Activated effector memory CD4-positive, alpha-beta T cell treated with anti-CD3 and anti-CD28 coated beads, Interleukin-2, amount 50 U/mL, for 16 hours (primary cell): ENCODE measurements at places on chromosomes 2 and 18.

DNA sequence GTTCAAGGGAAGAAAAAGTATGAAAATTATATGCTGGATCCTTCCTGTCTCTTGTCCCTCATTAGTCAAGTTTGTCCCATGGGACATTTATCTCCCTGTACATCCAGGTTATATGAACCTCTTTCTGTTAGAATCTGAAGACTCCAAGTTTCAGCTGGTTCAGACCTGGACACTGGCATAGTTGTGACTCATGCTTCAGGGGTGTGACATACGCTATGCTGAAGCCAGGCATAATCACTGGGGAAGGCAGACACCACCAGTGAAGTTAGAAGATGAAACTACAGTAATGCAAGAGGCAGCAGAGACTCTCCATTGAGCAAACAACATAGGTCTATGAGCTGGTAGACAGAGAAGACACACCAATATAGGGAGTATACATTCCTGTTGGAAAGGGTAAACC lies 269.7 kb upstream of the SLC8A1 start:
- no peak for DNase-seq

GRCh38 chr2:100809506-100809905 lies 10.4 kb upstream of the NPAS2 start:
- DNase-seq, result no peak

DNA sequence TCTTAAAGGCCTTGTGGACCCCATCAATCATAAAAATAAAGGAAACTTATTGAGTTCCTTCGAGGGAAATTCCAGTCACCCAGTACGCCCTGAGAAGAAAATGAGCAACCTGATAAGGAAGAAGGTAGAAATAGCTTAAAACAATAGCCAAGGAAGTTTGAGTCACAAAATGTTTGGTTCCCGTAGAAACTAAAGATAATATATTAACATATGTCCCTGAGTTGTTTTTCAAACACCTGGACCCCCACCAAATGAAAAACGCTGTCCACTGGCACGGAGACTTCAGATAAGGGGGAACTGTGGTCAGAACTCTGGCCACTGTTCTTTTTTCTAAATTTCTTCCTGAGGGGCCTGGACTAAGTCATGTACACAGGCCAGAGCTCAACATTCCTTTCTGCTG lies 669.1 kb downstream of the ADCYAP1 start:
- no peak for DNase-seq

DNA sequence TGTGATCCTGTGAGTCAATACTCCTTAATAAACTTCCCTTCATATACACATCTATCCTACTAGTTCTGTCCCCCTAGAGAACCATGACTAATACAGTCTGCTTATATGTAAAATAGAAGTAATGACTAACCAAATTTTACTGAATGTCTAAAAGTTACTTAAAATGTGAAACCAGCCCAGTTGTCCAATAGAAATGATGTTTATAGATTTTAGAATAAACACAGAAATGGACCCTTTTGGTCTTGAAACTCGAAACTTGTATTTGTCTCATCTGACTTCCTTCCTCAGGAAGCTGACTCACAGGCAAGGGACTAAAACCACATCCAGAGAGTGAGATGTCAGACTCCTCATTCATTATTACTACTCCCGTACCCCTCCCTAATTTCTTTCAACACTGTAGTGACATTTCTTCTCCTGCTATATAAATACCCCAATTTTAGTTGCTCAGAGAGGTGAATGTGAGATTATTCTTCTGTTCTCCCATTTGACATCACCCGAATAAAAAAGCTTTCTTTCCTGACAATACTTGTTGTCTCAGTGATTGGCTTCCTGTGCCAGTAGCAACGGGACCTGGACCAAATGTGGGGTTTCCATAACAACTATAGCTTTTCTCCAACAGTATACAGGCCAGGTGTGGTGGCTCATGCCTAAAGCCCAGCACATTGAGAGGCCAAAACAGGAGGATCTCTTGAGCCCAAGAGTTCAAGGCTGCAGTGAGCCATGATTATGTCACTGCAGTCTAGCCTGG lies 486.0 kb downstream of the ERBB4 start:
- DNase-seq, result no peak

- no peak for DNase-seq
These were observed 138.1 kb downstream of the SETBP1 start for GRCh38 chr18:44818668-44819403.

DNA sequence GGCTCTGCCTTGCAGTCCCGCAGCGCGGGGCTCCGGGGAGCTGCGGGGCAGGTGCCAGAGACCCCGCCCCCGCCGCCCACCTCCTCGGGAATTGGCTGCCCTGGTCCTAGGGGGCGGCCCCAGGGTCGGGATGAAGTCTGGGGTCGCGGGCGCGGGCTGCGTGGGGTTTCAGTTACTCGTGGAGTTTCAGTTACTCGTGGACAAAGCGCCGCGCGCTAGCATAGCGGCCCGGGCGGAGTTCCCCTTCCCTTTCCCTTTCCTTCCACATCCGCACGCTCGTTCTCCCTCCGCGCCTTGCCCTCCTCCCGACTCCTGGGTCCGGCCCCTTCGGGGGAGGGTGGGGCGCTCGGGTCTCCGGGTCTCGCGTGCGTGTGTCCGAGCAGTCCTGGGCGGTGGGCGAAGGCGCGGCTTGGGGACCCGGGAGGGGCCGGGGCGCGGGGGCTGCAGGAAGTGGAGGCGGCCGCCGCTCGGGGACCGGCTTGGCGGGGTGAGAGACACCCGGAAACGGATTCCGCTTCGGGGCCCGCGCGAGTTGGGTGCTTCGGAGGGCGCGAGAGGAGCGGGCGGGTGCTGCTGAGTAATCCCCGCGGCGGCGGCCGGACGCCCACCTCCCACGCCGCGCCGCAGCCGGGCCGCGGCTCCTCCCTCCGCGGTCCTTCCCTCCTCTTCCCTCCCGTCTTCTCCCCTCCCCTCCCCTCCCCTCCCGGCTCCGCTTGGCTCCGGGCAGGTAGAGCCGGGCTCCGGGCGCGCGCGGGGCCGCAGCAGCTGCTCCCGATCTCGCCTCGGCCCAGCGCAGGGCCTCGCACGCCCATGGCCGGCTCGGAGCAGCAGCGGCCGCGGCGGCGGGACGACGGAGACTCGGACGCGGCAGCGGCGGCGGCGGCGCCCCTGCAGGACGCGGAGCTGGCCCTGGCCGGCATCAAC lies at the start of gene TTC39C:
TTC39C (plus strand) TSS at position 693 of the 924 bp plus-strand sequence; CDS start at position 811, 118 bp downstream.
- peak; percentile 94 for DNase-seq

DNA sequence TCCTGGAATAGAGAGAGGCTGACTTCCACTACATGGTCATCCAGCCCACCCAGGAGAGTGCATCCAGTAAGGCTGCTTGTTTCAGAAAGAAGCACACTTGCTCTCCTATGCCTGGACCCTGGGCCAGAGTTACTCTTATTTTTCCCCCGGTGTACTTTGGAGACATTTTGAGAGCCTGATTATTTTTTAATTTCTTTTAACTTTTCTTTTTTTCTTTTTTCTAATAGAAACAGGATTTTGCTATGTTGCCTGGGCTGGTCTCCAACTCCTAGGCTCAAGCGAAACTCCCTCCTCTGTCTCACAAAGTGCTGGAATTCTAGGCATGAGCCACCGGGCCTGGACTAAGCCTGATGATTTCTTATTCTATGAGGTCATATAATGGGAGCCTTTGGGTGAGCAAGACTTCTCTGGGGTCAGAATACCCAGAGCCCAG lies 62.2 kb downstream of the RPL37A start:
- DNase-seq, result no peak

DNA sequence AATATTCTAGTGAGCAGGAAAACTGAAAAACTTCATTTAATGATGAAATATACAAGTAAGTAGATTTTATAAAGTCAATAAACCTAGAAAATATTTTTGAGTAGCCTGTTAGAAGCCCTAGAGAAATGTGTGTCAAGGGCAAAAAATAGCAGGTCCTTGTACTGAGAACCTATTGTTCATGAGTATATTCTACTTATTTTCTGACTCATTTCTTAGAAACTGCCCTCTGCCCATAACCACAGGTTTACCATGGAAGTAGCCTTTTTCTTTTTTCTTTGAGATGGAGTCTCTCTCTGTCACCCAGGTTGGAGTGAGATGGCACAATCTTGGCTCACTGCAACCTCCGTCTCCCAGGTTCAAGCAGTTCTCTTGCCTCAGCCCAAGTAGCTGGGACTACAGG lies 19.4 kb upstream of the SELENOI start:
- no peak for DNase-seq

GRCh38 chr2:122029945-122030344 lies 274.5 kb downstream of the TSN start:
- no peak for DNase-seq

- DNase-seq, result no peak
These were observed 584.2 kb downstream of the SUCLG1 start for GRCh38 chr2:83874712-83875430.

DNA sequence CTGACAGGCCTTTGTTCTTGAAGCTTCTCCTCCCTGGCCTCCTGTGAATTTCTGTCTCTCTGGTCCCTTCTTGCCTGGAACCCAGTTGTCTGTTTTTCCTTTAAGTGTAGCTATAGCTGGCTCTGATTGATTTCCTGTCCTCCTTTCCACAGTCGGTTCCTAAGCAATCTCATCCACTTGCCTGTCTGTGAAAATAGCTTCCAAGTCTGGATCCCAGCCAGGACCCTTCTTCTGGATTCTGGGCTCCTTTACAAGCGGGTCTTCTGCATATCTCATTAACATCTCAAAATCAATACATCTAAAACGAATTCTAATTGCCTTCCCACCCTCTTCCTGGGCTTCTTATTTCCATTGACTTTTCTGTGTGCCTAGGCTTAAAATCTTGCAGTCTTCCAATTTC lies 124.9 kb downstream of the DAW1 start:
- DNase-seq, result no peak

DNA sequence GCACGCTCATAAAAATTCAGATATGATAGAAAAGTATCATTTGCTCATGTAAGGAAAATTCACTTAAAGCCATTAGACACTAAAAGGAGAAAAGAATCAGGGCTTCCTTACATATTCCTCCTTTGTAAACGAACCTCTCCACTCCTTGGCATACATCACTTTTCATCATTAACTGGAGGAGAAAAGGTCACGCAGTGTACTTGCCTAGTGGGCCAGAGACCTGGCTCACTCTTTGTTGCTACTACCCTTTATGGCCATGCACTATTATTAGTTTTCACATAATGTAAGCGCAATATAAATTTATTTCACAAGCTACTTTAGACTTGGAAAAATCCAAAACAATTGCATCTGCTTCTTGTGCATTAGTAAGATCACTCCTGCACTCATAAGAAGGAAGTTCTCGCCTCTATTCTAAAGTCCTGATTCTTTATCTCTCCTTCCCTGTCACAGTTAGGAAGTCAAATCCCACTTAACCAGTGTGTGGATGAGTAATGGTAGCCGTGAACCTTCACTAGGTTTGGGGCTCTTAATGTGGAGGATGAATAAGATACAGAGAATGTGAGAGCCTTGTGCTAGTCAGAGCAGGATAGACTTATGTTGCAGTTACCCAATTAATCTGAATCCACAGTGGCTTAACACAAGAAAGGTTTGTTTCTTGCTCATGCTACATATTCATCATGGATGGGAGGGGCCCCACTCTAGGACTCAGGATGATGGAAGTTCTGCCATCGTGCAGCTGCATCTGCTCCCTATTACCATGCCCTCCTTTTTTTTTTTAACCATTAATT lies 115.0 kb upstream of the GLS start:
- DNase-seq, result no peak

DNA sequence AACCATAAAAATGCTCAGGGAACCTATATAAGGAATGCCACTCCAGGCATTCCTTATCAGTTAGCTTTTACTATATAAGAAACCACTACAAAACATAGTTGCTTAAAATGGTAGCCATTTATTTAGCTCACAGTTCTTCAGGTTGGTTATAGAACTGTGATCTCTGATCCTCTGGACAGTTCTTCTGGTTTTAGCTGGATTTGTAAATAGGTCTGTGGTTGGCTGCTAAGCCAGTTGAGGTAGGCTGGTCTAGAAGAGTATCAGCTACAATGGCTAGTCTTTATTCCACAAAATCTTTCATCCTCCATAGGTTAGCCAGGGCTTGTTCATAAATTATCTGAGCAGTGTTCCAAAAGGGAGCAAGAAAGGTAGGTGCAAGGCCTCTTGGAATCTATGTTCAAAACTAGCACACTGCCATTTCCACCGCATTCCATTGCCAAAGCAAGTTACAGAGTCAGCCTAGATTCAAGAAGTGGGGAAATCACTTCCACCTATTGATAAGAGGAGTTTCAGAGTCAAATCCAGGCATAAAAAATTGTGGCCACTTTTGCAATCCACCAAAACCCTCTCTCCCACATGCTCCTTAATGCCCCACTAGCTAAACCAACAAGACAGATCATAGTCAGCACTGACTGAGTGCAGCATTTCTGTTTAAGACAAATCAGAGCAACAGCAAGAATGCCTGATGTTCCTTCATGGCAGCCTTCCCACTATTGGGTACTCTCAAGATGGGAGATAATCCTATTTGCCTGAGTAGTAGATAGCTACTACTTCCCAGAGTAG lies 146.4 kb downstream of the IRS1 start:
- DNase-seq, result no peak

- no peak for DNase-seq
These were observed 168.0 kb downstream of the RPIA start for GRCh38 chr2:88859461-88859860.

DNA sequence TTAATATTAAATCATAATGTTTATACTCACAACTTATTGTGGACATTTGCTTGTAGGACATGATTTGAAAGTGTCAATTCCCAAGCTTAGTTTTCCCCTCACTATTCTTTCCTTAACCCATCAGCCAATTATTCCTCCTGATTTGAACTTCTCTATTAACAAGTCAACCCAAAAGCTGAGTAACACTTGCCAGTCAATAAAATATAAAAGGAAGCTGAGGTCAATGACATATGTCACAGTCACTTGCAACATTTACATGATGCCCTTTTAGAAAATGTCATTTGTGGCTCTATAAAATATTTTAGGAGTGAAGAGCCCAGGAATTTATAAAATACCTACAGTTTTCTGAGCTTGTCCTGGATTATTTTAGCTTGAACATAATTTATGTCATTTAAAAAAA lies 7.2 kb downstream of the CCDC68 start:
- DNase-seq, result no peak

DNA sequence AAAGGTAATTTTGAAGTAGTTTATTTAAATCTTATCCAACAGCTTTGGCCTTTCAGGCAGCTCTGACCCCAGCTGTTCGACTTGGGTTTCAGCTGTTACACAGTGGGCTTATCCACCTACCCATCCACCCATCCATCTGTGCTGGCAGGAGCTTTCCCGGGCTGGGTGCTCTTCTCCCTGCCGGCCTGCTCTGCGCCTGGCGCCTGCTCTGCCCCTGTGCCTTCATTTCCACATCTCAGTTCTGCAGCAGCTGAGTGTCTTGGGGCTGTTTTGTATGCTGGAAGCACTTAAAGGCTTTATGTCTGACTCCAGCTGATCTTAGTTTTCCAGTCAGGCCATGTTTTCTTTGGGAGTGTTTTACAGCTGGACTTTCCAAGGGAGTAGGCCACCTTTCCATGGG lies 24.2 kb downstream of the LDLRAD4 start:
- peak; percentile 54 for DNase-seq
